ENCODE measurements at places on chromosomes 1 and 21.
A peak's percentile ranks its signal among the peaks of the same experiment; 100 is the strongest.

DNA sequence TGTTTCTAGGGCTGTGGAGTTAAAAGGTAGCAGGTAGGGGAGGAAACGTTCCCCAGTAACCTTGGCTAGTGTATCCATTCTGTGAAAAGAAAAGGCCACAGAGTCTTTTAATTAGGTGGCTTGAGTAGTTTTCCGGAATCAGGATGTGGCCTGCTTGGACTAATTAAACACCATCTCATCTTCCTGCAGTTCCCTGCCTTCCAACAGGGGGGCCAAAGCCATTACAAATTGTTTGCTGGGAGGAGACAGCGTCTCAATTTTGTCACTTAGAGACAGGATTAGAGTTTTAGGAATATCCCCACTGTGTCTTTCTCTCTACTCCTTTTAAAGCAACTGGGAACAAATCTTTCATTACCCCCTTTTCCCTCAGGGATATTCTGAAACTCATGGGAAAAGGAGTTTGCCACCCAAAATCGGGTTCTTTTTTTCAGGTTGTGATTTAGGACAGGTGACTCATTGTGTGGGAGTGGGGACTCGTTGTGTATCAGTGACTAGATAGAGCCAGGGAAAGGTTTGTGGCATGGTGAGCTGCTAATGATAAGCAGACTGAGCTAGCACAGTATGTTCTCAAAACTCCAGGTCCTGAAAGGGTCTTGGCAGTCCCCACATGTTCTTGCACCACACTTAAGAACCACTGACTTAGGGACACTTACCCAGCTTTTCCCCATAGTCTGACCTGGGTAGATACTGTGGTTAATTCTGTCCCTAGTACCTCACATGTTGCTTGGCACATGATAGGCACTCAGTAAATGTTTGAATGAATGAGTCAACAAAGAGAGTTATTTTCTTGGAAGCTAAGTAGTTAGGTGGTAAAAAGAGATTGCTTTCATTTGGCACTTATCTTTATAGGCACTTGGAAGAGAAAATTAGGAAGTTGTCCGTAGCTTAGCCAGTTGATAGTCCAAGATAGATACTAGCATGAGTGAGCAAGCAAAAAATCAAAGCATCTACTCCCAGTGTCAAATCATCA lies 22.5 kb downstream of the INTS3 start:
- DNase-seq, result no peak

DNA sequence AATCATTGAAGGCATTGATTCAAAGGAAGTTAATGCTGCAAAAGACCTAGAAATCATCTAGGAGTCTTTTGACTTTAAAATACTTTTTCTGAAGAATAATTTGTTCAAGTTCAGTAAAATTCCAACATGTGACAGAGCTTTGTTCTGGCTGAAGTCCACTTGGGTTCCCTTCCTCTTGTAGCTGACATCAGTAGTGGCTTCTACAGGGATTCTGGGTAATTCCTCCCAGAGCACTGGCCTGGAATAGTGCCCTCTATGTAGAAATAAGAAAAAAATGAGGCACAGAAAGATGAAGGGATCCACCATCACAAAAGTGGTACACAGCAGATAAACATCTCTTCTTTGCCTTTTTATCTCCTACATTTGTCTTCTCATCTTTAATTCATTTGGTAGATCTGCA lies 548.1 kb downstream of the LTN1 start:
- no peak for DNase-seq

DNA sequence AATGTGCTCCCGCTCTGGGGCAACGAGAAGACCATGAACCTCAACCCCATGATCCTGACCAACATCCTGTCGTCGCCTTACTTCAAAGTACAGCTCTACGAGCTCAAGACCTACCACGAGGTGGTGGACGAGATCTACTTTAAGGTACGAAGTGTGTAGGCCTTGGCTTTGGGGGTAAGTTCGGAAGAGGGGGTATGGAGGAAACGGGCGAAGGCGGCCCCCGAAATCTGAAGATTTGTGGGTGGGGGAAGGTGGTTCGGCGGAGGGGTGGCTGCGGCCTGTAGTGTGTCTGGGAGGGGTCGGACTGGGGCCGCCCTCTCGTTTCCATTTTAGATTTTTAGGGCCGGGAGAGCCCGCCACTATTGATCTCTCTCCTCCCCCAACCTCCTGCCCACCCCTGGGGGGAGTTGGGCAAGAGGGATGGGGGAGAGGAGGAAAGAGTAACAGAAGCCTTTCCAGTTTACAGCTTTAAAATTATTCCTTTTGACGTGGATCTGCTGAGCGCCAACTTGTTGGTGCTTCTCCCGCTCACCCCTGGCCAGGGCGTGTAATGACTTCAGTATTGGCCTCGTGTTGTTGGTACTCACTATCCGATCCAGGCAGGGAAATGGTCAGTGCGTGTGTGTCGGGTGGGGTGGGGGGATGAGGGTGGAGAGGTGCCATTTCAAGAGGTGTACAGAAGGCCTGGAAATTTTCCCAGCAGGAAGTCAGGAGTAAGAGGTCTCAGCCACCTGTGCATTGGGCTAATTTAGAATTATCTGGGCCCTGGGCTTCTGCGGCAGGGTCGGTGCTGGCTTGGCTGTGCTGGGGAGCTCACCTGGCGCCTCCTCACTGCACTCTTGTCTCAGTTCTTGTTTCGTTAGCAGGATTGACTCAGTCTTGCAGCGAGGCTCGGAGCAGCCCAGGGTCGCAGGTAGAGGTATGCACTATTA lies 880 bp downstream of the PRPF38B start:
- peak; percentile 66 for DNase-seq

DNA sequence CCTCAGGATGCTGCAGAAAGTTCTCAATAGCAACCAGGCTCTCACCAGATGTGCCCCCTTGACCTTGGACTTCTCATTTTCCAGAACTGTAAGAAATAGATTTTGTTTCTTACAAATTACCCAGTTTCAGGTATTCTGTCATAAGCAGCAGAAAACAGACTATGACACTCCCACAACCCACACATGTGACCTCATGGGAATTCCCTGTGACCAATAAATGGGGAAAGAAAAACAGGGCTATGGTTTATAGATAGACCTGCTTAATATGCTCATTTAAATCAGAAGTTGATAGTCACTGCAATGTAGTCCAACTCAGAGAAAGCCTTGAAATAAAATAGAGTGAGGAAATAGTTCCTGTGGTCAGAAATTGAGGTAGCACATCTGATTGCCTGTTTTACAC lies 380.9 kb upstream of the PTBP2 start:
- no peak for DNase-seq

DNA sequence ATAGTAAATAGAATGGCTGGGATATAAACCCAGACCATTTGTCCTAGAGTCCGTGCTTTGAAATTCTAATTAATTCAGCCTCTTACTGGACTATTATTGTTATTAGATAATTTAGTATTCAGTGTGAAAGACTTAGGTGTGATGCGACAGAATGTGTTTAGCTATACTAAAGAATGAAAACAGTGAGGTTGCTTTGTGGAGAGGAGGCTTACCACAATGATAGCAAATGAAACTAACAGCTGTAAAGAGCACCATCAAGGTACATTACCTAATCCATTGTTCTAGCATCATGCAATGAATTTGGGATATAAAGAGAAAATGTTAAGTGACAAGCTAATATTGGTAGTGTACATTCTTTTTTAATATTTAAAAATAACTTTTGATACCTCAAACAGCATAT lies 911.1 kb downstream of the KCNT2 start:
- no peak for DNase-seq

DNA sequence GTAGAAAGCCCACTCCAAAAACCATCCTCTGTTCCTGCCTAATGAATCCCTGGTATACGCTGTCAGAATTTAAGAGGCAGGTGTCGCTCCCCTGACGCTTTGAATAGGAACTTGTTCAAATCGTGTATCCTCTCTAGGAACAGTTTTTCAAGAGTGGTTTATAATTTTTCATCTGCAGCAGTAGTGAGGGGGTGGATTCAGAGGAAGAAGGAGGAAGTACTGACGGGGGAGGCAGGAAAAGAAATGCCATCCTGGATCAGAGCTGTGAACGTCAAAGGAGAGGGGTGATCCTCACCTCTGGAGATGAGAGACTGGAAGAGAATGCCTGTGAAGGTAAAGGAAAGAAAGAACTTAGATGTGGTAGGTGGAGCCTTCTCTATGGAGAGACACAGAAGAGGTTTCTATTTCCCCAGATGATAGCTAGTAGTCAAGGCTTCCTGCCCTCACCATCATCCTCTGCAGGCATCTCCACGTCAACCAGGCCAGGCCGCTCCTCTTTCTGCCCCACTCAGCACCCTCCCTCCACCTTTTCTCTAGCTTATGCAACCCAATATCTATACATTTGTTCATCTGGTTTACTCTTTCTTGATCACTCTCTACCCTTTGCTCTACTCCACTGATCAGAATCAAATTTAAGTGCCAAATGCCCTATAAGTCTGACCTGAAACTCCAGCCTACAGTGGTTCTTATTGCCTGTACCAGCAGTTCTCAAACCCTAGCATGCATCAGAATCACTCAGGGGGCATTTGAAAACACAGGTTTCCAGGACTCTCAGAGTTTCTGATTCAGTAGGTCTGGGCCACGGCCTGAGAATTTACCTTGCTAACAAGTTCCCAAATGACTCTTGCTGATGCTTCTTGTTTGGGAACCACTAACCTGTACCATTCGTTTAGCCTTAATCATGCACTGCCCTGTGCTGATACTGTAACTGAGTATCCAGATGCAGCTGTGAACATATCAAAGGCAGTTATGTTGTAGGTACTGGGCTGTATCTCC lies 13.1 kb upstream of the BCL9 start:
- no peak for DNase-seq

- no peak for DNase-seq
Observed at GRCh38 chr1:84569216-84569615, 5.0 kb downstream of the CTBS start.

DNA sequence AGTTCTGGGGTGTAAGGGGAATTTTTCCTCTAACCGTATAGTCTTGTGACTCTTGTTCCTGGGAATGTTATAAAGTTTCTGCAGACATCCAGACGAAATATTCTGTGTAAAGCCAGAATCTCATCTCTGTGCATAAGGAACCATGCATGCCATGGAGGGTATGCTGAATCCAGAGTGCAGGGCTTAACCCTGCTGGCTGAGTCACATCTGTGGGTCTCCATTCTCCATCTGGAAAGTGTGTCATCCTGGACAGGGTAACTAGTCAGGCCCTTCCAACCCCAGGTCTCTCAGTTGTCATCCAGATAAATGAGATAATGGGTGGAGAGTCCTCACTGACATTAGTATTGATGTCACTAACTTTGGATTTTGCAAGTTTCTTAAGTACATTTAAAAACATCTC lies 48.8 kb downstream of the ATP5PO start:
- DNase-seq, result no peak

- no peak for DNase-seq
Observed at GRCh38 chr1:6075748-6076147, 30.1 kb downstream of the KCNAB2 start.

DNA sequence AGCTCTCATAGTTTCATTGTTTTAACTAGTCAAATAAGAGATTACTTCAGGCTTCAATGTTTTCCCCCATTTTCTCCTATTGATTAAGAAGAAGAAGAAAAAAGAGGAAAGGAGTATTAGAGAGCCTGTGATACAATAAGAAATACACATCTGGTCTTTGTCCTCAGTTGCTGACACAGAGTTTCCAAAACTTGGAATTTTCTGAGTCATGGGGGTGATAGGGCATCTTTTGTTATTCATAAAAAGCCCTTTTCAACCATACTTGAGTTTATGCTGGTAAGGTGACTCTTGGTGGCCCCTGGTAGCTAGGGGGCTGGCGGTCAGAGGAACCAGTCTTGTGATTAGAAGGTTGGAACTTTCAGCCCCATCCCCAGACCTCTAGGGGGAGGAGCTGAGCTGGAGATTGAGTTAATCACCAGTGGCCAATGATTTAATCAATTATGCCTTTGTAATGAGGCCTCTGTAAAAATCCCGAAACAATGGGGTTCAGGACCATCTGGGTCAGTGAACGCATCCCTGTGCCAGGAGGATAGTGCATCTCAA lies 28.9 kb upstream of the KLF18 start:
- DNase-seq, result no peak

- no peak for DNase-seq
Observed at GRCh38 chr1:183289051-183289496, 103.0 kb downstream of the LAMC2 start.

GRCh38 chr21:31265366-31266013 lies 78.6 kb downstream of the TIAM1 start:
- no peak for DNase-seq

GRCh38 chr1:7942214-7942921 lies 1.7 kb upstream of the TNFRSF9 start:
- DNase-seq, result no peak

DNA sequence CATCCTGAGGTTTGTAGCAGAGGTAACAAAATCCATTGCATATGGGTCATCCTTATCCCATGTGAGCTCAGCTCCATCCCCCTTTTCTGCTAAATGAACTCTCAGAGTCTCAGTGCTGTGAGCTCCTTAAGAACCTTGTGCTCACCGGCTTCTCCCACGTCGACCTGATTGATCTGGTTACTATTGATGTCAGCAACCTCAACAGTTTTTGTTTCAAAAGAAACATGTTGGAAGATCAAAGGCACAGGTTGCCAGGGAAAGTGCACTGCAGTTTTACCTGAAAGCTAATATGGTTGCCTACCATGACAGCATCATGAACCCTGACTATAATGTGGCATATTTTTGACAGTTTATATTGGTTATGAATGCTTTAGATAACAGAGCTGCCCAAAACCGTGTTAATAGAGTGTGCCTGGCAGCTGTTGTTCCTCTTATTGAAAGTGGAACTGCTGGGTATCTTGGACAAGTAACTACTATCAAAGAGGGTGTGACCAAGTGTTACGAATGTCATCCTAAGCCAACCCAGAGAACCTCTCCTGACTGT lies 131.4 kb downstream of the HS2ST1 start:
- no peak for DNase-seq

DNA sequence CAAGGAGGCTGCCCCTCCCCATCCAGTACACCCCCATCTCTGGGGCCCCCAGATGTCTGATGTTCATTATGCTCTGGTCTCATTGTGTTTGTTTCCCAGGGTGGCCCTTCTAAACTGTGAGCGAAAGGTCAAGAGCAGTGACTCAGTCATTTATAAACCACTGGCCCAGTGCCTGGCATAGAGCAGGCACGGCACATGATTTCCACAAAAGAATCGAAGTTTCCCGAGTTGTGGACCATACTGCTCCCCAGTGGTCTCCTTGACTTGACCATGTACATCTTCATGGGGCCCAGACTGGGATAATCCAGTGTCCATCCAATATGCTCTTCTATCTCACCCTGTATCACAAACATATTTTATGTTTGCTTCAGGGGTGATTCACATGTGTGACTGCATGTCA lies 153.3 kb downstream of the NR5A2 start:
- DNase-seq, result no peak

DNA sequence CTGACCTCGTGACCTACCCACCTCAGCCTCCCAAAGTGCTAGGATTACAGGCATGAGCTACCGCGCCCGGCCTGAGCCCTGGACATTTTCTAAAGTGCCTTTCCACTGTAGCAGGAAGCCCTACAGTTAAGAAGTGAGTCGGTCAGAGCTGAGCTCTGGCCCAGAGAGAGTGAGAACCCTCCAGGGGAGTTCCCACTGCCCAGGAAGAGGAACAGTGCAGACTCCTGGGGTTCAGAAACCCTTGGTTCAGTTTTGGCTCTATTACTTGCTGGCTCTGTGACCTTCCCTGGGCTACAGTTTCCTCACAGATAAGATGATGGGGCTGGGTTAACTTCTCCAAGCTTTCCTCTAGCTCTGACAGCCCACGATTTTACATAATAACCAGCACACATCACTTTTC lies 20.9 kb downstream of the SLC9A1 start:
- DNase-seq, result no peak

Measured in right renal cortex interstitium (tissue), 3 donors.